Foreskin melanocyte (primary cell): ENCODE measurements at places on chromosomes 4 and X.

DNA sequence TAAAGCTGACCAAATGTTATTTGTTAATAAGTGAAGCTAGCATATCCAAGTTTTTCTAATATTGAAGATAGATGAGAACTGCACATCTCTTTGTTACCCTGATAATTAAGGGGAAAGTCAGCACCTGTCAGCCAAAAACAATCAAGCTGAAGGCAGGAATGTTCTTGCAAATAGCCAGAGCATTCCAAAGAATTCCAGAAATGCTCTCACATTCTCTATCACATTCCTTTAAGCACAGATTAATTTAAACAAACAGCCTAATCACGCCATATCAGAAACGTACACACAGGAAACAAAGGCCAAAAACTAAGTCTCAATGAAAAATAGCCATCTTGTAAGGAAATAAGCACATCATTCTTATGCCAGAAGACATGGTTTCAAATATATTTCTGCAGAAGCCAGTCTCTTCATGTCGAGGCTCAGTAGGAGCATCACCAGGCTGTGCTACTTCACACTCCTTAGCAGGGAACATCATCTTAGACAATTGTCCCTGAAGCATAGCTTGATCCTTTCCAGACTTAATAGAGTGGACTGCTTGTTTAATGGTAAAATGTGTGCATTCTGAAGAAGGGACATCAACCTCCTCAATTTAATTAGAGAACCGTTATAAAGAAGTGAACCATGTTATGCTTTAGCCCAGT, 252.9 kb upstream of the TTC29 start:
- DNase-seq: no peak

GRCh38 chr4:34878961-34879360, 1365.4 kb downstream of the ARAP2 start:
- no peak for DNase-seq

- DNase-seq: no peak
These were observed 45.8 kb downstream of the TBC1D14 start for GRCh38 chr4:6955261-6955911.

- no peak for DNase-seq
These were observed 664 bp downstream of the PRSS12 start for GRCh38 chr4:118351851-118352827.

DNA sequence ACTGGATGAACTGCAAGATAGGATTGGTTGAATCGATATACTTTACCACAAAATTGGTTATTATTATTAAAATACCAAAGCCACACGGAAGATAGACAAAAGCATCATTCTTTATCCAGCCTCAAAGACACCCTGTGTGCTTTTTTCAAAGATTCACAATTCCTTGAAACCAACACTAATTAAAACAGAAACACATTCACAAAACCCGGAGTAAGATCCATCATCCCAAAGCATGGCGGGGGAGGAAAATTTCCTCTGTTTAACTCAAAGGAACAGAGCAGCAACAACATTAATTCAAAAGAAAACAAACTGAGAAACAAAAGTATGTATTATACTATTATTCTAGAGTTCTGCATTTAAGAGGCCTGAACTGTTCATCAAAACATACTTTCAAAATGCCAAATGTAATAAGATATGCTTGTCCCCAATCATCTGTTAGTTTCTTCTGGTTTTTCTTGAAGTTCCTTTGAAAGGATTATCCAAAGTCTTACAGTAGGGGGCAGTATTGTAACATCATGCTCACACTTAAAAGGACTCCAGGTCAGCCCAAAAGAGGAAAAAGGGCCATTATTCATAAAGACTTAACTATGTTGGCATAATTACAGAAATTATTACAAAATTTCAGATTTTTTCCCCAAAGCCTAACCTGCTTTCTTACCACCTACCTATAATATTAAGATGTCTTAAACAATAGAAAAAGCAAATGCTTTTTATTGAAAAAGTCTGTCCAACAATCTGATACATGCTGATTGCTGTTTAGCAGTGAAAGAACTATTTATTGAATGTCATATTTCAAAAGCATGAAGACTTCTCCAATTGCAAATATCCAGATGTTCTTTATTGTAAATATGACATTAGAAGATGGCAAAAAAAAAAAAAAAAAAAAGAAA, 168.7 kb downstream of the SCFD2 start:
- DNase-seq: peak; percentile 82

DNA sequence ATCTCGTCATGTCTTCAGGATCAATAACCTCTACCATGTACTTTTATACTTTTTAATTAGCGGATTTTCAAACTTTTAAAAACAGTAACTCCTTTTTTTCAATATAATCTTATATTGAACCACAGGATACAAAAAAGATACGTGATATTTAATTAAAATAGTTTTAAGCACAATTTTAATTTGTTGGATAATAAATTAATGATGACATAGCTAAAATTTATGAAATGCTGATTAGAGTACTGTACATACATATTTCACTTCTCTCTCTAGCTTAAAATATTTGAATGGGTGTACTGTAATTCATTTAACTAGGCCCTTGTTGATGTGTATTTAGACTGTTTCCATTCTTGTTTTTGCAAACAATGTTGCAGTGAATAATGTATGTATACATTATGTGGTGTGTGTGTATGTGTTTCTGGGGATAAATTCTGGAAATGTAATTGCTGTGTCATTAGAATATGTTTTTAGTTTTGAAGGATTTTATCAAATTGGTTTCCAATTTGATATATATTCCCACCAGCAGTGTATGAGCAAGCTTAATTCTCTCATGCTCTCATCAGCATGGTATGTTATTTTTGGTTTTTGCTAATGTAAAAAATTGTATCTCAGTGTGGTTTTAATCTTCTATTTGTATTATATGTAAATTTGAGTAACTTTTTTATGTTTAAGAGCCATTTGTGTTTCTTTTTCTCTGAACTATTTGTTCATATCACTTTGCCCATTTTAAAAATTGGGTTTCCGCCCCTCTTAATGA, 66.4 kb downstream of the CDKL5 start:
- no peak for DNase-seq

- no peak for DNase-seq
These were observed 37.8 kb upstream of the PSAPL1 start for GRCh38 chr4:7472442-7473013.

DNA sequence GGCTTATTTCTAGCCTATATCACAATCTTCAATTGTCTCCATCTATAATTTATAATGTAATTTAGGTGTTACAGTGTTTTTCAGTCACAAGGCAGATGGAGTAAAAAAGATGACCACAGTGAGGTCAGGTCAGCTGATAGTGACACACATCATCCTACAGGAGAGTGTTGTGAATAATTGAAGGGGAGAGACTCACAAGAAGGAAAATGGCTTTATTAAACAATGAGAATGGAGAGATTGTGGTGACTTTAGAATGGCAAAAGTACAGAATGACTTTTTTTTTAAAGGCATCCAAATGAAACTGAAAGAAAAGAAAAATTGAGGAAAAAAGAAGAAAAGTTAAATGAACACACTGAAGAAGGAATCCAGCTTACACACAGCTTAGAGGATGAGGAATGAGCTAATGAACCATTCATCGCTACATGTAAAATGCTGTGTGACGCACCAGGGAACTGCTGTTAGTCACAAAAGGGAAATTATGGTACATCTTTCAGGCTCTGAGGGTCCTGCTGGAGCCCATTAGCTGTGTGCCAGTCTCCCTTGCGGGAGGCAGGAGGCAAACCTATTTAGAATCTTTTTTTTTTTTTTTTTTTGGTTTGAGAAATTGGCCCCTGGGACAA, 56.6 kb downstream of the SPRY1 start:
- peak; percentile 54 for DNase-seq

- no peak for DNase-seq
These were observed 133.7 kb upstream of the CXCL13 start for GRCh38 chr4:77471821-77472495.

DNA sequence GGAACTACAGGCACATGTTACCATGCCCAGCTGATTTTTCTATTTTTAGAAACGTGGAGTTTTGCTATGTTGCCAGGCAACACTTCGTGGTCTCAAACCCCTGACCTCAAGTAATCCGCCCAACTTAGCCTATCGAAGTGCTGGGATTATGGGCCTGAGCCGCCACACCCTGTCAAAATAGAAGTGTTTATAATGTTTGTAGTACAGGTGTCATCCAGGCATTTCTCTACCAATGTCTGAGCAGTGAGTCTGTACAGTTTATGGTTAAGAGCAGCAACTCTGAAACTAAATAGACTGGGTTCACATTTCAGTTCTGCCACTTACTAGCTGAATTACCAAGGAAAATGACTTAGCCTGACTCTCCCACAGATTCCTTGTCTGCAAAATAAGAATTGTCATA, 460.4 kb upstream of the GALNT7 start:
- DNase-seq: no peak

GRCh38 chrX:23331701-23332100, 2.9 kb upstream of the PTCHD1 start:
- DNase-seq: no peak

DNA sequence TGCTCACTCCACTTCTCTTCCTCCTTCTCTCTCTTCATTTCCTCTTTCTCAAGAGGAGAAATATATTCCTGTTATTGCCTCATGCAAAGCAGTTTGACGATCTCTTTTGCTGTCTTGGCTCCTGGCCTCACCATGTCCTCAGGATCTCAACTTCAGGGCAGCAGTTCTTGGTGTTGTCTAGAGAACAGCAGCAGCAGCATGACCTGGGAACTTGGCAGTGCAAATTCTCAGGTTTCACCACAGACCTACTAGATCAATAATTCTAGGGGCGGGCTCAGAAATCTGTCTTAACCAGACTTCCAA, 193.4 kb upstream of the EDNRA start:
- DNase-seq: no peak

GRCh38 chr4:180057299-180057721, 2185.9 kb upstream of the TENM3 start:
- no peak for DNase-seq

GRCh38 chr4:104022831-104023230, 303.0 kb upstream of the TACR3 start:
- no peak for DNase-seq

- no peak for DNase-seq
These were observed 8.6 kb upstream of the KIAA0232 start for GRCh38 chr4:6773616-6774540.

- no peak for DNase-seq
These were observed 831.2 kb upstream of the PCDH10 start for GRCh38 chr4:132317923-132318322.

- DNase-seq: no peak
These were observed 259.2 kb downstream of the CFAP299 start for GRCh38 chr4:80594701-80595100.

DNA sequence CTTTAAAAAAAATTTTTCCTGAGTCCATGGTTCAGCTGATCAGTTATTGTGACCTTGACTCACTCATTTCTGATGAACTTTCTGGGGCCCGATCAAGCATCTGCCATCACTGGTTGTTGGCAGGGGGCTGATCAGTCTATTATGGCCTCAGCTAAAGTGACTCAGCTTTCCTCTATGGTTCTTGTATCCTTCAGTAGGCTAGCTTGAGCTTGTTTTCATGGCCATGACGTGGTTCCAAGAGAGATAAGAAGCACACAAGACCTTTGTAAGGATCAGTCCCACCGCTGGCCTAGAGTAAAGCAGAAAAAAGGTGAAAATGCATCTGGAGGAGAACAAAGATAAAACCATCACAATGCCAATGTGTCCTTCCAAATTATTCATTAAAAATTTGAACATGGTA, 29.8 kb upstream of the EPGN start:
- DNase-seq: no peak

DNA sequence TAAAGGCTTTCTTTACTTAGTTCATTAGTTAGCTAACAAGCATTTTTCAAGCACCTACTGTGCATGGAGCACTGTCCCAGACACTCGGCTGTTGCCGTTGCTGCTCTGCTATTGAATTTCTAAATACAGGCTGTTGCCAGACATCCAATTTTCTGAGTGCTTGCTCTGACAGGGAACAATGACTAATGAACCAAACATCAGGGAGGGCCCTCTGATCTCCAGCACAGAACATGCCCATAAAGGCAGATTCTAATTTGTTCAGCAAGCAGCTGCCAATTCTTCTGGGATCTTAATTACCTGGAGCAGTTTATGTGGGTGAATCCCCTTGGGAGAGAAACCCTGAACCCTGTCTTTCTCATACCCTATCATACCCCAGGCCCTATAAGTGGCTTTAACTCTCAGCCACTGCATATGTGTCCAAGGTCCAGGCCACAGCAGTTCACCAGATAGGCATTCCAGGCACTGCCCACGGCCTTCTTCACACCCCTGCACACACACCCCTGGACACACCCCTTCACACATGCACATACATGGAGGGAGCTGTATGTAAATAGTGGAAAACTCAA, 27.9 kb downstream of the TSC22D3 start:
- no peak for DNase-seq

DNA sequence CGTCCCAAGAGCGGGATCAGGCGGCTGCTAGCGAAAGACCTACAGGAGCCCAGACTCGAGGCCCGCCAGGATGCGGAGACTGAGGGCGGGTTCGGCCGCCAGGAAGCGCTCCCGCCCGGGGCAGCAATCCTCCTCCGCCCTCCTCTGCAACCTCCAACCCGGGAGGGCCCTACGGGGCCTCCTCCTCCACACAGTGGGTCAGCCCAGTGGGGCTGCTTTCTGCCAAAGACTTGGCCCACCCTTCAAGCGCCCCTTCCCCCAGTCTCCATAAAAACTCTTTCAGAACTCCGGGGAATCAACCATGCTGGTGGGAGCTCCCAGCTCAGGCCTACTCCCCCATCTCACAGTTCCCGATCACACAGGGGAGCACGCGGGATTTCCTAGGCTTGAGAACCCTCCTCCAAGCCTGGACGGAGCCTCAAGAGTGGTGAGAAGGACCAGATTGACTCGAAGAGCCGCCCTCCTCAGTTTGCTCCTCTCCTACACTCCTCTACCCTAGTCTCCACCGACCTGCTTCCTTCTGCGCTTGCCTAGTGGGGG, 77.5 kb downstream of the RLIM start:
- DNase-seq: peak; percentile 11

DNA sequence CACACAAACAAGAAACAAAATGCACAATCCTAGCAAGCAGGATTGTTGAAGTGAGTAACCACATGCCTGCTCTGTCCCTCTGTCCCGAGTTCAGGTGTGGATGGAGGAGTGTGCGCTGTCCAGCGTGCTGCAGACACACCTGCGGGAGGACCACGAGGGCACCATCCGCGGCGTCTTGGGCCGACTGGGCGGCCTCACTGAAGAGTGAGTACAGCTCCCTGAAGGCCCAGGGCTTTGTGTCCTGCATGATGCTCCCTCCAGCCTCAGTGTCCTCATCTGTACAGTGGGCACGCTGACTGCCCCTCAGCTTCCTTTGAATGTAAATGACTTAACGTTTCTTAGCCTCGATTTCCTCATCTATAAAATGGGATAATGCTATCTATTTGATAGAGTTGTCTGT, 82.5 kb downstream of the EVC start:
- no peak for DNase-seq

DNA sequence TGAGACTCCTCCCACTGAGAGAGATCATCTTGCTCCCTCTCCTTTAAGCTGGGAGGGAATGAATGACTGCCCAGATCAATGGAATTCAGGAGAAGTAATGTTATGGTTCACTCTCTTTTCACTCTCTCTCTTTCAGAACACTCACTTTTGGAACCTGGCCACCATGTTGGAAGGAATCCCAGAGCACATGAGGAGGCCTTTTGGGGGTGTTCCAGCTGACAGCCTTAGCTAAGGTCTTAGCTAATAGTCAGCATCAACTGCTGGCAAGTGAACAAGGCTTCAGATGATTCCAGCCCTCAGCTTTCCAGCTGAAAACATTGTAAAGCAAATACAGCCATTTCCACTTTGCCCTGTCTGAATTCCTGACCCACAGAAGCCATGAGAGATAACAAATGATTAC, 124.0 kb upstream of the CLNK start:
- DNase-seq: no peak

- DNase-seq: no peak
These were observed 29.3 kb downstream of the CXorf58 start for GRCh38 chrX:23937100-23937499.
